Right ventricle myocardium inferior (tissue), 1 donor: ENCODE measurements at places on chromosomes 3 and 15.

DNA sequence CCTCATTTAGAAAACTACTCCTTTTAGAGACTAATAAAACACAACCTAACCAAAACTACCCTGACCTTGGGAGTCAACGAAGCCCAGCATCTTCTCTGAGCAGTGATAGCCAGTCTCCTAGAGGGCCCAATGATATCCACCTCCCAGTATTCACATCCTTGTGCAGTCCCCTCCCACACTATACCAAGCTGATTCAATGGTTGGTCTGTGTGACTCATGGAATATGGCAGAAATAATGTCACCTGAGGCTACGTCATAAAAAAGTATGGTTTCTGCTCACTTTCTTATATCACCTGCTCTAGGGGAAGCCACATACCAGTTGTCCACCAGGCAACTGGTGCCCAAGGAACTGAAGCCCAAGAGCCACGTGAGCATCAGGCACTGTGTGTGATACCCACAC lies 21.4 kb upstream of the USF3 start:
- DNase-seq = no peak

- DNase-seq = no peak
Observed at GRCh38 chr3:127763337-127763736, 59.0 kb downstream of the MGLL start.

- DNase-seq = no peak
Observed at GRCh38 chr3:105773291-105773690, 95.5 kb downstream of the CBLB start.

DNA sequence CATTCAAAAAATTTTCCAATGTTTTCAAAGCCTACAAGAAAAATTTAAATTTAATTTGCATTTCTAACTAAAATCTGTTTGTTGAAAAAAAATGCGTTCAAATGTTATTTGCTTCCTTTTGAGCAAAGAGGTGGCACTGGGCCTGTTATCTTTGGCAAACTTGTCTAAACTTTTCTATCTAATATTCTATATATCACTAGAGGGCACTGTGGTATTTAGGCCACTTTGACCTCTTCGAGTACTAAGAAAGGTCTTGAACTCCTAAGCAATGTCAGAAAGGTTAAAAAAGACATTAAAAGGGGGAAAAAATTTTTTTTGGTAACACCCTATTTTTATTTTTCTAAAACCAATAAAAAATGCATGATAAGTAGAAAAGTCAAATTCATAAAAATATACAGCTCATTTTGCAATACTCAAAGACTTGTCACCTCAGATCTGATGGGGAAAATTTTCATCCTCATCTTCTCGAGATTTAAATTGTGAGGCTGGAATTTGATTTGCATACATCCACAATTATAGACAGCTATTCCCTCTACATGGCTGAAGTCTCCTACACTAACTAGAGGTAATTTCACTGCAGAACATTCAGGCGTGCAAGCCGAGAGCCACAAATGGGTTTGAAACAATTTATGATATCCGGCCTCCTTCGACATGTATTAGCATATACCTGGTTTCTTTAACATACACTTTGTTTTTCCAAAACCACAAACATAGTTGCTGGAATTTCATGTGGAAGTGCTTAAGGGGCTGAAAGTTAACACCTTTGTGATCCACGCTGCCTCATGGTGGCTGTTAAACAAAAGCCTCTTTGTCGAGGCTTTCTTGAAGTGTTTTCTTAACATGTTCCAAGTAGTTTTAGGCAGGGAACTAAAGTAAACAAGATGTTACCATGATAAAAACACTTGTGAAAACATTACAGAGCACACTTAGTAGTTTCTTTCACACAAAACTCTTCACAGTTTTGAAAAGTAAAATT lies 576.4 kb downstream of the FOXP1 start:
- DNase-seq = no peak

GRCh38 chr15:100115711-100116090 lies 226.1 kb downstream of the ADAMTS17 start:
- DNase-seq = no peak

DNA sequence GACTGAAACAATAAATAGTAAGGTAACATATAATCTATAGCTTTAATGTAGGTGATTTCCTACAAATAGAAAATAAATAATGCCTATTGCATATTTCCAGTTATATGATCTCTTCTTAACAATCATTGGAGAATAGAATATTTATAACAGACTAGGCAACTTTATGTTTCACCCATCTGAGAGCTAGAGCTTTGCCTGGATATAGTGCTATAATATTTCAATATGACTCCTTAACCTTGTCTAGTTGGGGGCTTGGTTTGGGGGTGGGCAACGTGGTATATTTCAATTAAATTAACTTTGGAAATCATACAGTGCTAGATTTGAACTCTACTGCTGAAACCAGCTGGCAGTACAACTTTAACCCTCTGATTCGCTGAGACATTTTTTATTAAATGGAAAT lies 265.2 kb downstream of the CNTN4 start:
- no peak for DNase-seq

DNA sequence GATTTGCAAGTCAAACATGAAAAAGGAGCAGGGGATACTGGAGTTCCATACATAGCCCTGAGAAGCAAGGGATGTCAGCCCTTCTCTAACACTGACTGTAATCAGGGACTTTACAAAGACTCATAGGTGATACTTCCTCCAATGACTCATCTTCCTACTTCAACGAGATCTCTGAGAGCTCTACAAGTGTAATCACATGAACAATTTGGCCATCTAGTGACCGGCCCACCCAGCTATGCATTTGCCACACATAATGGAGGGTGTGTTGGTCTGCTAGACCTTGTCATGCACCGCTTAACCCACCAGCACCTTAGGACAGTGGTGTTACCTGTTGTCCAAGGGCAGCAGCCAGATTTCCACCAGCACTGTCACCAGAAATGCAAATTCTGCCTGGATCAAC lies 75.3 kb downstream of the NCEH1 start:
- no peak for DNase-seq

- no peak for DNase-seq
Observed at GRCh38 chr3:99856437-99857220, 39.0 kb downstream of the CMSS1 start.

DNA sequence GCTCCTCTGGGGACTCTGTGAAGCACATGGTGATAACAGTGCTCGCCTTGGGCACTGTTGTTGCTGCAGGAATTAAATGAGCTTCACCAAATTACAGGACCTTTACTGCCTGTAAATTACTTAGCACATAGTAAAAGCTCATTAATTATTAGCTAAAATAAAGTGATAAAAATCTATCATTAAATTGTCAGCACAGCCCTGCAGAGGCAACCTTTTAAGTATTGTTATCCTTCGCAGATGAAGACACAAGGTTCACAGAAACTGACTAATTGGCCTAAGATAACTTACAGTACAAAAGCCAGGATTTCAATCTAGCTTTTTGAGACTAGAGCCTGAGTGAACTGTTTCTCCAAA lies 96.0 kb downstream of the ST6GAL1 start:
- DNase-seq = no peak

DNA sequence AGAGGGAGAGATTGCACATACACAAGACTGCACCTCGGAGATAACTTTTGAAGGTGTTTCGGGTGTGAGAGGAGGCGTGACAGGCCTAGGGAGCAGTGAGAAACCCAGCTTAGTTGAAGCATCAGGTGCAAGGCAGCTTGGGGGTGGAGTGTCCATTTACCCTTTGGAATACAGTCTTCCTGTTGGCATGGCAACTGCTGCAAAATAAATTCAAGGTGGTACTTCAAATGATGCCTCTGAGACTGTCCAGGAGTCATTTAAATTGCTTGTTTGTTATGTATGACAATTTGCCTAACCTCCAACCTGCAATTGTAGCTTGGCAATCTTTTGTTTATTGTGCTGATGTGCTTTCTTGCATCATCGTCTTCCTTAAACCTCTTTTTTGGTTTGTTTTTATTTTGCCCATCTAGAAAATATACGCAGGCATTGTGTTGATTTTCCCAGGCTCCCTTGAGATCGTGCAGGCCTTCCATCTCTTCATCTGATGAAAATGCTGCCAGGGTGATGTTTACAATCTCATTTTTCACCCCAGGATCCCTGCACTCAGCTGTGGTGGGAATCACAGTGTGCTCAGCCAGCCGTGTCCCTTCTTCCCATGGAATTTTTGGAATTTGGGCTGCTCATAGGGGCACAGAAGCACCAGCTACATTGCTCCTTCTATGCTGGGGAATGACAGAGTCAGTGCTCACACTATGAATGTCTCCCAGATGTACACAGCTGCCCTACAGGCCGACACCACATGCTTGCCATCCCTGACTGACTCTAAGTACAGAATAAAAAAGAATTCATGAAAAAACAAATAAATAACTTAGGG lies 583.1 kb upstream of the CFAP20DC start:
- no peak for DNase-seq

DNA sequence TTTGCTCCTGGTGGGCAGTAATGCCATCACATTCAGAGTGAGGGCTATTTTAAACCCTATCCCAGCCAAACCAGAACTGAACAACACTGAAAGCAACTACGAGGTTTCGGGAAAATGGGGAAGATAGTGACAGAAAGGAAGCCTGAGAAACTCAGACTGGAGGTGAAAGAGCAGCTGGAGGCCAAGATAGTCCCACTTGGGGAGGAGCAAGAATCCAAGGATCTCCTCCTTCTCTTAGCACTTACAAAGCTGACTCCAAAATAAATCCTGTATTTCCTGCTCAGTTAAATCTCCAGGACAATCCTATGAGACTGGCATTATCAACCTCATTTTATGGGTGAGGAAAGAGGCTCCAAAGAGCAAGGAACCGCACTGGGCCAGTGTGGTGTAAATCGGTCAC lies 14.1 kb upstream of the SETMAR start:
- no peak for DNase-seq

DNA sequence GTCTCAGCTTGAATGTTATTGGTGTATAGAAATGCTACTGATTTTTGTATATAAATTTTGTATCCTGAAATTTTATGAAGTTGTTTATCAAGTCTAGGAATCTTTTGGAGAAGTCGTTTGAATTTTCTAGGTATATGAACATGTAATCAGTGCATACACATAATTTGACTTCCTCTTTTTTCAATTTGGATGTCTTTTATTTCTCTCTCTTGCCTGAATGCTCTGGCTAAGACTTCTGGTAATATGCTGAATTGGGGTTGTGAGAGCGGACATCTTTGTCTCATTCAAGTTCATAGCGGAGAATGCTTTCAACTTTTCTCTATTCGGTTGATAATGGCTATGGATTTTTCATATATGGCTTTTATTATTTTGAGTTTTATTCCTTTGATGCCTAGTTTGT lies 100.9 kb upstream of the MCTP2 start:
- no peak for DNase-seq

GRCh38 chr3:73772076-73772886 lies 147.5 kb upstream of the PDZRN3 start:
- no peak for DNase-seq
